ENCODE measurements at places on chromosomes 1 and 21.

DNA sequence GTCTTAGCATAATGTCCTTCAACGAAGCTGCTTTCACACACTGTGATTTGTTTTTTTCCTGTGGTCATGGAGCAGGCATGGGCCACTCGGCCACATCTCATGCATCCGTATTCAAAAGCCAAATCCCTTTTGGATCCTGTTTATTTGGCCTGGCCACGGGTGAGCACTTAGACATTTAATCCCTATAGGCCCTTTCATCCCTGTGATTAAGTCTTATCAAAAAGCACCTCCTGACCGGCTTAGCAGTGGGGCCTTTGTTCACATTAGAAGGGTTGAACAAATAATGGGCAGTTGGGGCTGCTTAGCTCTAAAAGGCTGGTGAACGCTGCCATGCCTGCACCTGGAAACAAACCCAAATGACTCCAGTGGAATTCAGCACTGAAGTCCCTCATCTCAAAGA is 2.0 kb downstream of the KCNE2 start:
- DNase-seq, result no peak

- DNase-seq, result no peak
Measured at GRCh38 chr1:11761988-11762406, at the start of gene C1orf167. C1orf167 (plus strand) TSS chr1:11762193; CDS start chr1:11764401, 2,208 bp downstream.

GRCh38 chr21:35050348-35051286 is 1.5 kb upstream of the RUNX1 start:
- DNase-seq, result peak; percentile 39

GRCh38 chr1:47941609-47942239 is 55.5 kb downstream of the TRABD2B start:
- peak; percentile 42 for DNase-seq
